ENCODE measurements at places on chromosomes 5 and 9. TPM values are rescaled to one million over a fixed set of nuclear protein-coding genes. Genes with fewer than 3 reads are reported as not detected.
A peak's percentile ranks its signal among the peaks of the same experiment; 100 is the strongest.

DNA sequence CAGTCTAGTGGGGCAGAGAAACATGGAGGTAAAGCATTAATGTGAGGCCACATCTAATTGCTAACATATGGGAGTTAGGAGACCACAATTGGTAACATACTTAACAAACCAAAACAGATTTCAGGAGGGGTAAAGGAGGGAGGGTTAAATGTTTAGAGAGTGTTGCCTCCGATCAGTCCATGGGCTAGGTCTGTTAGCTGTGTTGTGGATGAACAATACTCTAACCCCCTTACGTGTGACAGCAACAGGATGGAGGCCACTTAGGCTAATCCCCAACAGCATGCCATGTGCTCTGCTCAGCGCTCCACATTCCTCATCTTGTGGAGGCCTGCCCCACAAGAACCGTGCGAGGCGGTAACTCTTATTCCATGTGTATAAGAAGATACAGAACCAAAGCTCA lies 167.0 kb downstream of the CRB2 start:
- DNase-seq, result no peak

Gene CKMT2
- 0.10 TPM for polyA plus RNA-seq

GRCh38 chr9:105507096-105507790 lies 50.7 kb upstream of the FKTN start:
- DNase-seq, result no peak

Gene ANKRD18A
- polyA plus RNA-seq, result not detected

DNA sequence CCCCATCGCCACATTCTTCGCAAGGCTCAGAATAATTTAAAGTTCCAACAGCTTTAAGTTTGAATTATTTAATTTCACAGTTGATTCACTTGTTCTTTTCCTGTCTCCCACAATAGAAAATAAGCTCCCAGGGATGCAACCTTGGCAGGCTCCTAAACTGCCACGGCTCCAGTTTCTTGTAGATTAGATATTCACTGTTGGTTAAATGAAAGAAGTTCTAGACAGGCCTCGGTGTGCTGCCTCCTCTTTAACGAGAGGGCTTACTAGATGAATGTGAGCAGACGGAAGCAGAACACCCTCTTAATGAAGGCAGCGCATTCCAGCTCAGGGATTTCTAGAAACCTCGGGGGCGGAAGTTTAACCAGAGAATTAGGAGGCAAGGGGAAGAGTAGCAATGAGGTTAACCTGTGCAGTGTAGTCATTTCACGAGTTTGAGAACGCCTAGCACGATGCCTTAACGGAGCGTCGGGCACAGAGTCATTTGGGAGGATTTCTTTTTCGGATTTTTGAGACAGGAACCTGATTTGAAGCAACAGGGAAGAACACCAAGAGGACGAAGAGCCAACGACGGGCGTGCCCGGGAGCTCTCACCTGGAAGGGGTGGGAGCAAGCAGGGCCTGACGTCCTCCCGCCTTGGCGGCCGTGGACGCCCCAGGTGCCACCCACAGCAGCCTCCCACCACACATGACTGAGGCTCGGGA lies 637 bp upstream of the SMC5 start:
- no peak for DNase-seq

GRCh38 chr5:170748951-170749471 lies 34.5 kb upstream of the GABRP start:
- no peak for DNase-seq

DNA sequence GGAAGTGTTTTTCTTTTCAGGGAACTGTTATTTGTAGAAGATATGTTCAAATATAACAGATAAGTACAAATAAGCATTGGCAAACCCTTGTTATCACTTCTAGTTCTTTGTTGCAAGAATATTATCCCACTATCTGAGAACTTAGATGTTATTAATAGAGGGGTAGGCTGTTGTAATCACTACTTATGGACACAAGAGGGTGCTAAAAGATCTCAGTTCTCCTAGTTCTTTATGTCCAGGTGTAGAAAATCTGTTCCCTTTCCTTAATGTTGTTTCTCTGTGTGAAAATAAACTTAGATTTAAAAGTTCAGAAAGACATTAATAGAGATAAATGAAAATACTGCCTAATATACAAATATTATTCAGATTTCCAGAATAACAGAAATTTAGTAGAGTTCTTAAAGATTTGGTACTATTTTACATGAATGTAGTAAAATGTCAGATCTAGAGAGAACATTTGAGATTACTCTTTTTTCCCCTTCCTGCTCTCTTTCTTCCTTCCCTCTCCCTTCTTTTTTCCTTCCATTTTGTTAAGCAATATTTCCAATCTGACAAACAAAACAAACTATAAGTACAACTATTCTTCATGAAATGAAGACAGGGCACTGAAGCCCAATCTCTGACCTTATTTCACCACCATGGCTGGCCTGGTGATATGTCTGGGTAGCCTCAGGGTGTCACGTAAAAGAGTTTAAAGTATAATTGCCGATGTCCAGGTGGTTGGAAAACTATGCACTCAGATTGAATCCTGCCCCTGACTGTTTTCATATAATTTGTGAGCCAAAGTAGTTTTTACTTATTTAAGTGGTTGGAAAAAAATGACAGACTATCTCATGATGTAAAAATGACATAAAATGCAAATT lies 43.6 kb upstream of the C5orf46 start:
- DNase-seq, result peak; percentile 2

Gene GPX8
- polyA plus RNA-seq, result 271 TPM

Gene PTTG1
- 109 TPM for polyA plus RNA-seq

DNA sequence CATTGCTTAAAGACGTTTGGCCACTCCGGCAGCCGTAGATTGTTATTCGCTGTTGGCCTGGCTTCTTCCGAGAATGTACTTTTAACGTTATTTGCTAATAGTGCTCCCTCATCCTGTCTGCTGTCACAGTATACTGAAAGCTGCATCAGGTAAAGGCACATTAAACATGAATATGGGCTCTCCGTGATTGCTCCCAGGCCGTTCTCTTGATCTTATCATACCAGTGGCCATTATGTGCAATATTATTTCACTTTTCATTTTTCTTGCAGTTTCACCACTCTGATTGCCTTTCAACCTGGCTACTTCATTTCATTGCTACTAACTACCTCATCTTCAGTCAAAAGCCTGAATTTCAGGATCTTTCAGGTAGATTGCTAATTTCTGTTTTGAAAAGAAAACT lies 34.0 kb downstream of the GLRX start:
- no peak for DNase-seq

DNA sequence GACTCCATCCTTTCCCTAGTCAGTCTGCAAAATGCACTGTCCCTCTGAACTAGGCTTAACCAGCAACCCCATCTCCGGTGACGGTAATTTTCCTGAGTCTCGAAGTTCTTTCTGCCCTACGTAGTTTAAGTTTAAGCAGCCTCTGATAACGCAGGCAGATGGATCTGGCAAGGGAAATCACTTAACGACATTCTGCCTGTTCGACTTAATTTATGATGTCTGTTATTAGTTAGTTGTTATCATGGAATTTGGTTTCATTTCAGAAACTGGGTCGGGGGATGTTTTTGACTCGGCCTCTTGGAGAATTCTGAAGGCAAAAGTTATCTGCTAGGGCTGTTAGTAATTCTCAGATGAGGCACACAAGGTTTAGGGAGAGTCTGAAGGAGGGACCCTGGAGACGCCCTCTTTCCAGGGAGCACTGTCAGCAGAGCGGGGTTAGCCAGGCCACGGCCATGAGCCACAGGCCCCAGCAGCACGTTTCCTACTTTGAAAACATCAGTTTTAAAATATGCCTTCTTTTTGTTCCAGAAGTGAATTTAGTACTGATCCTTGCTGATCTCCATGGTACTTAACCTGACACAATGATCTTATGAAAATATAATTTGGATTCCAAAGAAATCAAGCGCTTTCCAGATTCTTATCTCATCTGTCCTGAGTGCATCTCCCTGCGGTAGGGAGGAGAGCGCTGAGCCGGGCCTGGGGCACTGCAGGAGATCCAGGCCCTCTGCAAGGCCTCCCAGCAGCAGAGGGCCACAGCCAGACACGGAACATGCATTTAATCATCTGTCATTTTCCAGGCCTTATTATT lies 171.0 kb upstream of the OTULINL start:
- DNase-seq, result no peak

GRCh38 chr9:37377688-37378612 lies 44.5 kb upstream of the GRHPR start:
- no peak for DNase-seq

DNA sequence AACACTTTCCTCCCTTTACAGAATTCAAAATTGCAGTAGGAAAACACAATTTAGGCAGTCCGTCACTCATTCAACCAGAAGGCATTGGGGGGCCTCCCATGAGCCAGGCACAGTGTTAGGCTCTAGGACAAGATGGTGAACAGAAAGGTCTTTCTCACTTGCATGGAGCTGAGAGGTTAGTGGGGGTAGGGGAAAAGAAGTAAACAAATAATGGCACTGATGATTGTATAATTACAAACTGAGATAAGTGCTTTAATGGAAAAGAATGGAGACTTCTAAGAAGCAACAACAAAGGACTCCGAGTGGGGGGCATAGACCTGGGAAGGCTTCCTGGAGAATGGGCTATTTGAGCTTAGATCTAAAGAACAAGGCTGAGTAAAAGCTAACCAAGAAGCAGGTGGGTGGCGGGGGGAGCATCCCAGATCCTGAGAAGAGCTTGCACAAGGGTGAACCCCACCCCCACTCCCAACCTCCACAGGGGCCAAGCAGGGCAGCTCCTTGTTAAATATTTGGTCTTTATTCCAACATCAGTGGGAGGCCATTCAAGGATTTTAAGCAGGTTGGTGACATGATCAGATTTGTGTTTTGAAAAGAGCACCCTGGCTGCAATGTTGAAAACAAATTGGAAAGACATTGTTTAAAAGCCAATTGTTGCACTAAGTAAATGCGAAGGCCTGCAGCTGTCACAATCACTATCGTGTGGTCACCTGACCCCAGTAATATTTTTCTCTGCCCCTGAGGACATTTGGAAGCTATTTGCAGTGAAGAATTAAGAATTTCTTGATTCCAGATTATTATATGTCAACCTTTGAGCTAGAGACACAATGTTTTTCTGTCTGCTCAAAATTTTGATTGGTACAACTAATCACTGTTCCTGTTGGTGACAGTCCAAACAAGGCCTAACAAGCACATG lies 73.9 kb upstream of the EFNA5 start:
- DNase-seq, result no peak

Gene JADE2
- polyA plus RNA-seq, result 15.5 TPM

Gene COL5A1
- 170 TPM for polyA plus RNA-seq

DNA sequence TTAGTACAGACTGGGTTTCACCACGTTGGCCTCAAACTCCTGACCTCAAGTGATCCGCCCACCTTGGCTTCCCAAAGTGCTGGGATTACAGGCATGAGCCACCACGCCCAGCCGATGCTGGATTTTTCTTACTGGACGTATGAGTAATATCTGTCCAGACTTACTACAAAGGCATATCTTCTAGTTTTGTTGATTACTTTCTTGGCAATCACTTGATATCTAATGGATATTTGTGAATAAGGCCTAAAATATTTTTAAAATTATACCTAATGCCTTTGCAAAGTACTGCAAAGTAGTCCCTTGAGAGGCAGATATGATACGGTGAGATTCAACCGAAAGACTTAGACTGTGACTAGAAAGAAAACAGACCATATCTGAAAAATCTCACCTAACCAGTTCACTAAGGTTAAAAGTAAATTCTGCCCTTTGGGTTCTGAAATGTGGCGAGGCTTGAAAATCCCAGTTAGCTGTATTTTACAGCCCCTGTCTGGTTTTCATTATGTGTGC lies 152.1 kb downstream of the GNAQ start:
- DNase-seq, result no peak

GRCh38 chr5:80318212-80318611 lies 1.6 kb upstream of the SPZ1 start:
- DNase-seq, result no peak

GRCh38 chr9:89471390-89471789 lies 26.5 kb downstream of the SEMA4D start:
- no peak for DNase-seq

- no peak for DNase-seq
These were observed 35.5 kb upstream of the ZNF366 start for GRCh38 chr5:72542695-72543094.

DNA sequence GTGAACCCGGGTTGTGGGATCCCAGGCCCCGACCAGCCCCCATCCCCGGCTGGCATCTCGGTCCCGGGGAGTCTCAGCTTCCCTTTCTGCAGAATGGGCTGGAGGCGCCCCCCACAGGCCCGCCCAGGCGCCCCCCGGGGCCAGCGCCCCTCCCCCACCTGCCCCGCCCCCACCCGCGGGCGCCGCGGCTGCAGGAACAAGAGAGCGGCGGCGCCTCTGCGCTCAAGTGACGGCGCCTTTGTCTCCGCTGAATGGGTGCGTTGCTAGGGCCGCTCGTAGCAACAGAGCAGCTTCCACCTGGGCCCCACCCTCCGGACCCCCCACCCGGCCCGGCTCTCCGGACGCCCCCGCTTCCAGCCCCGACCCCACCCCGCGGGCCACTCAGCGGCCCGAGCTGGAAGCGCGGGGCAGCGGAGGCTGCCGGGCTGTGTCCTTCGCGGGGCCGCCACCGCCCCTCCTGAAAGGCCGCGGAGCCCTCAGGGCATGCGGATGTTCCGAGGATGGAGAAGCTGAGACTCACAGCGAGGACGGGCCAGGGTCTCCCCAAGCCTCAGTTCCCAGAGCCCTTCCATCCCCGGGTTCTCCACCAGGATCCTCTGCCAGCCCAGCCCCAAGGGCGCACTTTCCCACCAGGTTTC lies 27.5 kb downstream of the ADGRD2 start:
- no peak for DNase-seq

Gene C9orf50
- polyA plus RNA-seq, result 0.20 TPM

DNA sequence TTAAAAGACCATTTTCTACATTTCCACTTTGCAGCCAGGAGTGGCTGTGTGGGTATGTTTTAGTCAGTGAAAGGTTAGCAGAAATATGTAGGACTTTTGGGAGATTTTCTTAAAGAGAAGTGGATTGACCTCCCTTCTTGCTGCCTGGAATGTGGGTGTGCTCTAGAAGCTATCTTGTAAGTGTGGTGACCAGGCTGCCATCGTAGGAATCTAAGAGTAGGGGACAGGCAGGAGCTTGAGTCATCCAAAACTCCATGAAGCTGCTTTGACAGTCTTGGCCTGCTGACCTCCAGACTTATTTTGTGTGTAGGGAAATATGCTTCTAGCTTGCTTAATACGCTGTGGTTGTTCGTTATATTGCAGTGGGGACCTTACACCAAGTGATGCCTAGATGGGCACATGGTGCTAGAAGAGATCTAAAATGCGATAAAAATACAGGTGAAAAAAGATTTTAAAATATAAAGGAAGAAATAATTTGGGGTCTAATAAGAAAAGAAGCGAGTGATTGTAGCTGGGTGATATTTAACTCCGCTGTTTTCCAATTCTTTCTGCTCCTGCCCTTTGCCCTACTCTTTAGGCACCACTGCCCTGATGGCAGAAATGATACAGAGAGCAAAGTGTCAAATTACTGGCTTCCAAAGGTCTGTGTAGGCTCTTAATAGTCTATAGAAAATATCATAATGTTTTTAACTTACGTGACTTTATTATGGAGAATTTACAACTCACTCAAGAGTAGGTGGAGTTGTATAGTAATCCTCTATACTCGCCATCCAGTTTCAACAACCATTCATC lies 298.2 kb upstream of the ZNF608 start:
- DNase-seq, result no peak

GRCh38 chr5:141878711-141879425 lies 658 bp upstream of the PCDH1 start:
- peak; percentile 26 for DNase-seq
